ENCODE measurements at places on chromosomes 16 and 17. TPM values are rescaled to one million over a fixed set of nuclear protein-coding genes. Genes with fewer than 3 reads are reported as not detected.

KCNH4 gene
- 0.13 TPM for total RNA-seq

SLC47A1 gene
- total RNA-seq, result not detected

CBFB gene
- 235 TPM for total RNA-seq

KRT36 gene
- total RNA-seq, result not detected

ACE gene
- total RNA-seq, result not detected

KCNJ18 gene
- total RNA-seq, result not detected

CDRT15L2 gene
- total RNA-seq, result not detected

TMEM204 gene
- 35.1 TPM for total RNA-seq

DNA sequence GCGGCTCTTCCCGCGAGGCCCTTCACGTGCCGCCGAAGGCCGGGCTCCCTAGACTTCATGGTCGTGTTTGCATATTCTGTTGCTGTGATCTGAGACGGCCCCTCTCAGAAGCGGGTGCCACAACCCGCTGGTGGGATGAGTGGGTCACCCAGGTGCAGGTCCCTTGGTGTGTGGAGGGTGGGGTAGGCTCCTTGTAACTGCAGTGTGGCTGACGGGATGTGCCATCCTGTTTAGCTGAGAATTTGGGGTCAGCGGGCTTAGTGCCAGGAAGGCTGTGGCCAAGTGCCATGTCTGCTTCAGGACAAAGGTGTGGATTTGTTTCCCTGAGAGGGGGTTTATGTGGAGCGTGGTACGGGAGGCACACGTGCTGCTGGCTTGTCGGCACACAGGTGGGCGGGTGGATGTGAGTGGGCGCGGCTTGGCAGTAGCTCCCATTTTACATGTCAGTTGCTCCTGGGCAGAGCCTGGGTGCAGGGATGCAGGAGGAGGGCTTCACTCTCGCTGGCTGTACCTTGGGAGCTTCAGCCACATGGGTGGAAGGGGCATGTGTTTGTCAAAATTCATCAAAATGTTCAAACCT lies 9.2 kb upstream of the WFIKKN1 start:
- no peak for DNase-seq
- H3K36me3 ChIP-seq, result no peaks in the 10 kb centered on the region
- no peaks in the 10 kb centered on the region for H3K27me3 ChIP-seq

- peaks cover 17% of the 10 kb centered on the region for H3K36me3 ChIP-seq
- no peak for DNase-seq
- H3K4me3 ChIP-seq, result no peak overlapping the region
These were observed 27.1 kb downstream of the ZNF652 start for GRCh38 chr17:49334744-49335512.

DNA sequence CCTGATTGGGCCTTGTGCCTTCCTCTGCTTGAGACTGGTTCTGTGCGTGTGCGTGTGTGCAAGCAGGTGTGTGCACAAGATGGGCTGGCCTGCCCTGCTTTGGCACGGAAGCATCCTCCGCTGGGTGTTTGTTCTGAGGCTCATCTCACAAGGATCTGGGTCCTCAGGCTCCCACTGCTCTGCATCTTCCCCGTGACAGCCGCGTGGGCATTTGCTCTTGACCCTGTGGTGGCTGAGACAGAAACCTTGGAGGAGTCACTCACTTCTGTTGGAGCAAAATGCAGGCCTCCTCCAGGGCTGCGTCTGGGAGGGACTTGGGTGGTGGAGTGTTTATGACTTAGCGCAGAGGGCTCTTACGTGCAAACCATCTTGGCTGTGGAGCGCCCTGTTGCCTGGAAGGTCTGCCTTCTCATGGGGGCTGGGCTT lies 119.2 kb downstream of the RPTOR start:
- peak; percentile 50 for DNase-seq
- no peaks in the 10 kb centered on the region for H3K27me3 ChIP-seq
- H3K27ac ChIP-seq, result peak overlapping the region; percentile 90
- peaks cover 75% of the 10 kb centered on the region for H3K4me1 ChIP-seq
- peak overlapping the region; percentile 61 for H3K4me3 ChIP-seq

GRCh38 chr17:79616801-79617200 lies 6.0 kb upstream of the RBFOX3 start:
- DNase-seq, result no peak
- H3K27me3 ChIP-seq, result peaks cover 11% of the 10 kb centered on the region
- H3K36me3 ChIP-seq, result no peaks in the 10 kb centered on the region
- no peaks in the 10 kb centered on the region for H3K4me1 ChIP-seq
- no peak overlapping the region for H3K4me3 ChIP-seq
- no peak overlapping the region for H3K27ac ChIP-seq

DNA sequence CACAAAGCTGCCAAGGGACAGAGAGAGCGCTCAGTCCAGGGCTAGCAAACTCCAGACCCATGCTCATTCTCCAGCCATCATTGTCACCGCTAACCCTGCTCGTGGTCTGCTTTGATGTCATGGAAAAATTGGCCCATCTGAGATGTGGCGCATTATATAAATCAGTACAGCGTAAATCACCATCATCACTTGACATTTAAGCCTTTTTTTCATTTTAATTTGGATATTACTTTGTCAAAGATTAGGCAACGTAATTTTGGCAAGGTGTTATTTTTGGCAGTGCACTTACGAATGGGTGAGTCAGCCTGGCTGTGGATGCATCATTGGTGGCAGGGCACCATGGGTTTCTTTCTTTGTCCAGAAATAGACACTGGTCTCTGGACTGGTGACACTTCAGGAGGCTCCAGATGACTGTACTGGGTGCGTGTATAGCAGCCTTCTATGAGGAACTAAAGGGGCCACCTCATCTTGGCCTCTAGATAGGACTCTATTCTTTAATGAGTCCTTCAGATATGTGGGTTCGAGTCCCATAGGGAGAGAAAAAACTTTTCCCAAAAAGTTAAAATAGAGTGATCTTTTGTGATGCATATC lies 166.3 kb downstream of the MSI2 start:
- H3K36me3 ChIP-seq, result peaks cover 9% of the 10 kb centered on the region
- no peak overlapping the region for H3K4me3 ChIP-seq
- no peak for DNase-seq
- no peaks in the 10 kb centered on the region for H3K27me3 ChIP-seq

DNA sequence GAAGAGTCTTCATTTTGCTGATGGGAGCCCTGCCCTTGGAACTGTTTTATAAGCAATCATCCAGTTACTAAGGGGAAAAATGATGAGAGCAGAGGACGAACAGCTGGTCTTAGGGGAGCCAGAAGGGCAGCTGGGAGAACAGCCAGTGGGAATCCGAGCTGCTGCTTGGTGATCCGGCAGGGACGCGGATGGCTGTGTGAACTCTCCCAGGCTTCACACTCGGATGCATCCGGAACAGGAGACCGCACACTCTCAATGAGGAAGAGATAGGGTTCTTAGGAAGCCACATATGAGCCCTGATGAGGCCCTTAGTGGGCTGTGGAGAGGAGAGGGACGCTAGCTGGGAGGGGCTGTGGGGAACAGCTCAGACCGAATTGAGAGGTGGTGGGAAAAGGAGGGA lies 5.0 kb upstream of the CACNG5 start:
- peaks cover 5% of the 10 kb centered on the region for H3K4me1 ChIP-seq
- no peak for DNase-seq

DNA sequence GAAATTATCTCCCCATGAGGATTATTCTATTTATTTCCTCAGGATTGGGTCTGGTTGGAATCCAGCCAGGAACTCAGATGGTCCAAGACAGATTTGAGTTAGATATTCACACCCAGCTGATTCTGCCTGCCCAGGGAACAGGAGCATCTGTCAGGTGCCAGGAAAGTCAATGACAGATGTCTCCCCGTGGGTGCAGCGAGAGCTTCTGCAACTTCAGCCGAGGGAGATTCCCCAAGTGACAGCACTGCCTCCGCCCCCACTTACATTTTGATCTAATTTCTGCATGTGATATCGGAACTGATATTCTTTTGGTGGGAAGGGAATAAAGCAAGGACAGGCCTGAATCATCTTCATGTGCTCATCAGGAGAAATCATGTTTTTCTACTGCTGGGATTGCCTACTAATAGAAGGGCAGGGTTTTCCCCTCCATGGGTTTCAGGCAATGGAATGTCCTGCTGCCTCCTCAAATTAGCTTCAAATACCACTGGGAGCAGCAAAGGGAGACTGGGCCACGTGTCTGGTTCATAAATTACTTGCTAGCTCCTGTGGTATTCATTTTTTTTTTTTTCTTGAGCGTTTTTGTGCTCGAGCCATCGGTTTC lies 15.7 kb upstream of the DHX8 start:
- no peaks in the 10 kb centered on the region for H3K4me1 ChIP-seq
- H3K27ac ChIP-seq, result no peak overlapping the region
- H3K4me3 ChIP-seq, result no peak overlapping the region
- peaks cover 12% of the 10 kb centered on the region for H3K27me3 ChIP-seq
- no peak for DNase-seq

GRCh38 chr16:48277158-48277557 lies 29.8 kb upstream of the ABCC11 start:
- peaks cover 26% of the 10 kb centered on the region for H3K36me3 ChIP-seq
- DNase-seq, result no peak
- H3K4me1 ChIP-seq, result peaks cover 1% of the 10 kb centered on the region
- H3K4me3 ChIP-seq, result no peak overlapping the region

- H3K27me3 ChIP-seq, result peaks cover 8% of the 10 kb centered on the region
- no peak overlapping the region for H3K4me3 ChIP-seq
- no peak overlapping the region for H3K27ac ChIP-seq
- H3K36me3 ChIP-seq, result no peaks in the 10 kb centered on the region
- DNase-seq, result no peak
These were observed 30.8 kb downstream of the NOG start for GRCh38 chr17:56624309-56624708.

DNA sequence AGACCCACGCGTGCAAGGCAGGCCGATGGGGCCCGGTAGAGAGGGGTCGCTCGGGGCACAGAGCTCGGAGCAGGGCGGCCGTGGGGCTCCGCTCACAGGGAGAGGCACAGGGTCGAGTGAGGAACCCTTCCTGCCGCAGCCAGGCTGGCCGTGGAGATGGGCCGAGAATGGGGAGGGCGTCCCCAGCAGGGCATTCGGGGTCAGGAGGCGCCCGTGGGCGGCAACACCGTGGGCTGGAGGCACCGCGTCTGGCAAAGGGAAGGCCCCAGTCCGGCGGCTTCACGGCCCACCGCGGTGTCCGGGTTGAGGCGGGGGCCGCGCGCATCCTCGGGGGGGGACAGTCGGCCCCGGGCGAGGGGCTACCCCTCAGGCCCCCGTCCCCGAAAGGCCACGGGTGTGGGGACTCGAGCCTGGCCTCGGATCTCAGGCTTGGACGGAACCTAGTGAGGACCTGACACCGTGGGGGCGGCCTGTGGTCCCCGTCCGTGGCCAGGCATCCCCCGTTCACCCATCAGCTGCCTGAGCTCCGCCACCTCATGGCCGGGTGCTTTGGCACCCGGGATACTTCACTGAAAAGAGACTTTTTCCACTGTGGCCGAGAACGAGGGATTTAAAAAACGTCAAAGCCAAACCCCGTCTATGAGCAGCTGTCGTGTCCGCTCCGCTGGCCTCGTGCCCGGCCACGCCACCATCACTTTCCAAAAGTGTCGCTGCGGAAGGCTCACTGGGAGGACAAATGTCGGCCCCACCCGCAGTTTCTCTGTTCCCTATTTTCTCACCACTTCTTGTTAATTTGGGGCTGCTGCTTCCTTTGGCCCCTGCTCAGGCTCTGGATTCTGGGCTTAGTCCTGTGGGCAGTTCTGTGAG lies 73.6 kb downstream of the METRNL start:
- peaks cover 18% of the 10 kb centered on the region for H3K4me1 ChIP-seq
- no peak for DNase-seq
- no peak overlapping the region for H3K27ac ChIP-seq
- H3K27me3 ChIP-seq, result peaks cover 10% of the 10 kb centered on the region
- H3K4me3 ChIP-seq, result no peak overlapping the region
- no peaks in the 10 kb centered on the region for H3K36me3 ChIP-seq

DNA sequence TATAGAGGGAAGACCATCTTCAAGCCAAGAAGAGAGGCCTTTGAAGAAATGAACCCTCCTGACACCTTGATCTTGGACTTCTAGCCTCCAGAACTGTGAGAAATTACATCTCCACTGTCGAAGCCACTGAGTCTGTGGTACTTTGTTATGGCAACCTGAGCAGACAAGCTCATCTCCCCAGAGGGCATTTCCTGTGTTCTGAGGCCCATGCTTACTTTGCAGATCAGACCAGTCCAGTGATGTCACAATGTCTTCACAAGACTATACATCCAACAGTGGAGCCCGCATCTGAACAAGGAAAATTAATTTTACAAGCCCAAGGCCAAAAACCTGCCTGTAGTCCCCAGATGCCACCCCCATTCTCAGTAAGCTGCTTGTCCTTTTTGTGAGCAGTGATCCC lies 14.8 kb upstream of the C17orf113 start:
- no peaks in the 10 kb centered on the region for H3K27me3 ChIP-seq
- no peak overlapping the region for H3K4me3 ChIP-seq
- DNase-seq, result peak; percentile 63
- peak overlapping the region; percentile 78 for H3K27ac ChIP-seq

- DNase-seq, result no peak
- H3K4me1 ChIP-seq, result no peaks in the 10 kb centered on the region
- H3K27me3 ChIP-seq, result no peaks in the 10 kb centered on the region
- no peak overlapping the region for H3K4me3 ChIP-seq
- H3K36me3 ChIP-seq, result no peaks in the 10 kb centered on the region
These were observed 157.4 kb upstream of the ZFHX3 start for GRCh38 chr16:73205153-73205886.

- no peak overlapping the region for H3K4me3 ChIP-seq
- no peaks in the 10 kb centered on the region for H3K4me1 ChIP-seq
- DNase-seq, result no peak
- no peaks in the 10 kb centered on the region for H3K27me3 ChIP-seq
These were observed 44.2 kb downstream of the NT5M start for GRCh38 chr17:17347234-17347955.

GRCh38 chr17:9801505-9801904 lies 10.1 kb upstream of the DHRS7C start:
- no peaks in the 10 kb centered on the region for H3K4me1 ChIP-seq
- no peak for DNase-seq
- no peaks in the 10 kb centered on the region for H3K36me3 ChIP-seq
- H3K27me3 ChIP-seq, result no peaks in the 10 kb centered on the region
- no peak overlapping the region for H3K4me3 ChIP-seq
- no peak overlapping the region for H3K27ac ChIP-seq

- no peak overlapping the region for H3K27ac ChIP-seq
- H3K4me3 ChIP-seq, result no peak overlapping the region
- H3K4me1 ChIP-seq, result no peaks in the 10 kb centered on the region
These were observed 69.8 kb downstream of the SHISA9 start for GRCh38 chr16:12971241-12971640.

DNA sequence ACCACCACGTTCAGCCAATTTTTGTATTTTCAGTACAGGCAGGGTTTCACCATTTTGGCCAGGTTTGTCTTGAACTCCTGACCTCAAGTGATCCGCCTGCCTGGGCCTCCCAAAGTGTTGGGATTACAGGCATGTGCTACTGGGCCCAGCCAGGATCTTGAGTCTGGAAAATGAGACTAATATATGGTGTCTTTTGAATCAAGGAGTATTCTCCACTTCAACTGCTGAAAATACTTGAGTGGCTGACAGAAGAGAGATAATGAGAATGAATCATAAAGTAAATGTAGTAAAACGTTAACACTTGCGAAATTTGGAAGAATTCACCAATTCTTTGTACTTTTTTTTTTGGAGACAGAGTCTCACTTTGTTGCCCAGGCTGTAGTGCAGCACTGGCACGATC lies 16.6 kb downstream of the SMYD4 start:
- H3K27me3 ChIP-seq, result no peaks in the 10 kb centered on the region
- DNase-seq, result no peak
- peaks cover 26% of the 10 kb centered on the region for H3K36me3 ChIP-seq
- no peak overlapping the region for H3K4me3 ChIP-seq
- no peaks in the 10 kb centered on the region for H3K4me1 ChIP-seq
- no peak overlapping the region for H3K27ac ChIP-seq

- DNase-seq, result no peak
- no peak overlapping the region for H3K4me3 ChIP-seq
- H3K36me3 ChIP-seq, result peaks cover 14% of the 10 kb centered on the region
- peaks cover 12% of the 10 kb centered on the region for H3K4me1 ChIP-seq
These were observed 19.0 kb downstream of the GPR179 start for GRCh38 chr17:38324772-38325171.

- H3K4me1 ChIP-seq, result no peaks in the 10 kb centered on the region
- H3K36me3 ChIP-seq, result no peaks in the 10 kb centered on the region
- no peak for DNase-seq
- no peak overlapping the region for H3K4me3 ChIP-seq
- H3K27me3 ChIP-seq, result no peaks in the 10 kb centered on the region
These were observed 60.9 kb downstream of the MRTFB start for GRCh38 chr16:14131774-14132695.
